PC-3 (cell line): ENCODE measurements at places on chromosomes 11 and 22. TPM values are rescaled to one million over a fixed set of nuclear protein-coding genes. Genes with fewer than 3 reads are reported as not detected.

- DNase-seq = peak; percentile 52
These were observed 19.8 kb upstream of the FJX1 start for GRCh38 chr11:35598254-35599125.

DNA sequence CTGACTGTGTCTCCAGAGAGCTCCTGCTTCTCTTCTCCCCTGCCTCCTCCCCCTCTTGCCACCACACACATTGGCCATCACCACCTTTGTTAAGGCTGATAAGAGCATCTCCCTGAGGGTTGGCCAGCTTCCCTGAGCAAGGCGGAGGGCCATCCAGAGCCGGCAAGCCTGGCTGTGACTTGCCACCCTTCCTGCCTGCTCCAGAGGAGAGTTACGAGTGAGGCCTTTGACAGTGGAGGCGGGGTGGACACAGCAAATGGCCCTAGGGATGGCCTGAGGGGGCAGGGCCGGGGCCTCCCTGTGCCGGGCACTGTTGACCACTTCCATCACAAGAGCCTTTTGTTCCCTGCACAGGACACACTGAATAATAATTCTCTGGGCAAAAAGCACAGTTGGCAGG lies 5.4 kb downstream of the FREY1 start:
- DNase-seq = no peak

DNA sequence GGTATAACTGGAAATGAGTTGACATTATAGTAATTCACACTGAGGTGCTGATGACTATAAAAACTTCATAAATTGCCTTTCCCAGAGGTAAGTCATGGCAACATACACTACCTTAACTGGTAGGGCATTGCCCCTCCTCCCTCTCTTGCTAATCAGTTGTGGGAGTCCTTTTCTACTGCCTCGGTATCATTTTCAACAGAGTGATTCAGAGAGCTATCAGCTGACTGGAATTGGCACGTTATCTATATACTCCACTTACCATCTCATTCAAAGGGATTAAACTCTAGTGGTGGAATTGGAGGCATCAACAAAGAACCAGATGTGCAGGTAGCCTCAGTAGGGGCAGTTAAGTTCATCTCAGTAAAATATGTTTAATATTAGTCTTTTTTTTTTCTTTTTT lies 8.0 kb upstream of the NUP160 start:
- DNase-seq = no peak

- no peak for DNase-seq
These were observed 6.4 kb downstream of the DGKZ start for GRCh38 chr11:46353698-46354097.

- DNase-seq = no peak
These were observed 3.6 kb downstream of the TRABD start for GRCh38 chr22:50189184-50189848.

DNA sequence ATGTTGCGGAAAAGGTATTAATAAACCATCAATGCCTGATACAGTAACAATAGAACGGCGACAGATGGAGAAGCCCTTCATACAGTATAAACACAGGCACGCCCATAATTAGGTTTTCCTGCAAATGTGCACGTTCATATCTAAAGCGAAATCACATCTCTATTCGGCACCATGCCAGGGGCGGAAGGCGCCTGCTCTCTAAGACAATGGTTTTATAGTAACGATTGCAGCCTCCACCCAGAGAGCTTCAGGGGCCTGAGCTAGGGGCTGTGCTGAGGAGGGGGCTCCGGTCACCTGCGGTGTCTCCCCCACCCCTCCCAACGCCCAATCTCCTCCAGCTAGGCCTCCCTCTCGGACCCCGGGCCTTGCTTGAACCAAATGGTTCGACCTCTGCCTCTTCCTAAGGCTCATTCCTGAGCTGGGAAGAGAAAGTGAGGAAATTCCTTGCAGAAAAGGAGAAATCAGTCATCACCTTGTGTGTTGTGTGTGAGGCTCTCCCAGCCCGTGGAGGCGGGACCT lies 9.6 kb downstream of the KRTAP5-5 start:
- no peak for DNase-seq

GRCh38 chr22:17891481-17892167 lies 117.4 kb upstream of the BID start:
- no peak for DNase-seq

DNA sequence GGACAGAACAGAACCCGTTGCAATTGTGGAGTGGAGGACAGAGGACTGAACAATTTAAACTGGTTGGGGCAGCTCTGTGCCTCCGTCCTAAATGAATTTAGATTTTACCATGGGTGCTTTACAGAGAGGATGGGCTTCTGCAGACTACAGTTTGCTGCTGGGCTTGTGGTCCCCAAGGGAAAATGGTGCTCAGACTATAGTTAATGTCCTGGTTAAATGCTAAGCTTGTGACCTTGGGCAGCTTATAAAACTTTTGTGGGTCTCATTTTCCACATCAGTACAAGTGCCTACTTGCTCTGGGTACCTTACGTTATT lies 355.2 kb upstream of the NARS2 start:
- no peak for DNase-seq

GRCh38 chr22:21623648-21623970 lies 6.2 kb downstream of the YDJC start:
- DNase-seq = no peak

- DNase-seq = no peak
These were observed 2.8 kb upstream of the CD3E start for GRCh38 chr11:118301600-118302195.

GRCh38 chr22:21605887-21606564 lies 23.8 kb downstream of the YDJC start:
- no peak for DNase-seq

DNA sequence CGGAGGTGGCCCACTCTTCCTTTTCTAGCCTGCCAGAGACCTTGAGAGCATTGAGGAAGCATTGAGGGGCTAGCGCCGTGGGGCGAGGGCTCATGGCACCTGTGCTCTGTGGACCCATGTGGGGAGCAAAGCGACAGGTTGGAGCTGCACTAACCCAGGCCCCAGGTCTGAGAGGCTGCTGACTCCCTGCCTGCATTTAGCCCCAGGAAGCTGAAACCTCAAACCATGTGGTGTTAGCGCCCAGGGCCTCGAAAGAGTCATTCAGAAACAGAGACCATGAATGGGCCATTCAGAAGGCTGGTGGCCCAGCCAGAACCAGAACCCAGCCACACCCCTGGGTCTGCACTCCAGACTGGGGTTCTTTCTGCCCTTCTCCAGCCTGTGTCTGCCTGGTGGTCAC lies 88.6 kb downstream of the BCR start:
- DNase-seq = no peak

- DNase-seq = no peak
These were observed 10.8 kb upstream of the TPP1 start for GRCh38 chr11:6629892-6630631.

- DNase-seq = no peak
These were observed 1017.9 kb downstream of the TBC1D22A start for GRCh38 chr22:47780281-47780875.

DNA sequence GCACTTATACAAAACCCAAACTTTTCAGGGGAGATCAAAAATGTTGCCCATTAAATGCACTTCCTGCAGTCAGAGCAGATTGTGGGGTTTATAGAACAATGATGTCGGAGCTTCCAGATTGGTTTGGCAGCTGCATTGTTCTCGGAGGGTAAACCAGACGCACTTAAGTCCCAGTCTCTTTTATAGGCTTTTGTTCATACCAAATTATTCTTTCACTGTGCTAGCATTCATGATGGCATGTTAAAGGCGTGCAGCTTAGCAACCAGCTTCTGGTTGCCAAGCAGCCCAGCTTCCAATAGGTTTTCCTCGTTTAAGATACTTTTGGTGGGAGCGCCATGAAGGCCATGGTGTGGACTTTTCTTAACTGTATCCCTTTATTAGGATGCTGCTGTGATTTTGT lies 40.9 kb downstream of the ZC3H12C start:
- DNase-seq = no peak

DNA sequence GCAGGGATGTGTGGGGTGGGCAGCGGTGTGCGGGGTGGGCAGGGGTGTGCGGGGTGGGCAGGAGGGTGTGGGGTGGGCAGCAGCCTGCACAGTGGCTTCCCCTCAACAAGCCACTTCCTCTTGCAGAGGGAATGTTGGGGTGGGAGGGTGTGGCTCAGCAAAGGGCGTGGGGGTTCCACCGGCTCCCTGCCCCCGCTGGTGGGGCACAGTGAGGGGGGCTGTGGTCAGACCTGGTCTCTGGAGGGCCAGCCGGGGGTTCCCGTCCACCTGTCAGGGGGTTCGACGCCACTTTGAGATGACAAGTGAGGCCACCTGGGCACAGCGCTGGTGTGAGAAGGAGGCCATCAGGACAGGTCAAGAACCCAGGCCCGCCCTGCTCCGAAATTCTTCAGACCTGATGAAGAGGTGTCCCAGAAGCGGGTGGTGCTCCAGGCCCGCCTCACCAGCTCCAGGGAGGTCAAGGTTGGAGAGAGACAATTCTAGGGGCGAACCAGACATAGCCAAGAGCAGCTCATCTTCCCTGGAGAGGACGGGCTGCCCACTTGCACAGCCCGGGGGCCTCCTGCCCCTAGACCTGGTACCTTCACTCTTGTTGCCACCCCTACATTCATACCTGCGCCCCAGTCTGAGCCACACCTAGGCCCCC lies 1.3 kb downstream of the C11orf21 start:
- DNase-seq = no peak

- DNase-seq = no peak
These were observed 45.3 kb downstream of the ZBTB44 start for GRCh38 chr11:130269326-130269943.

GRCh38 chr22:28283068-28283654 lies 364.1 kb upstream of the PITPNB start:
- DNase-seq = no peak

GRCh38 chr11:2555891-2556290 lies 111.1 kb downstream of the KCNQ1 start:
- no peak for DNase-seq

- peak; percentile 72 for DNase-seq
These were observed 47.1 kb downstream of the ADM start for GRCh38 chr11:10351765-10352641.

GRCh38 chr11:134131628-134132244 lies 62.9 kb downstream of the JAM3 start:
- DNase-seq = no peak

- no peak for DNase-seq
These were observed 25.8 kb upstream of the KCNQ1OT1 start for GRCh38 chr11:2725368-2726300.

Gene PIK3C2A
- total RNA-seq = 30.1 and 35.0 TPM in 2 replicates

Gene OR8A1
- total RNA-seq = 0.04 TPM in 1 of 2 replicates, not detected in the other

Gene TMEM135
- 14.0 and 20.2 TPM in 2 replicates for total RNA-seq

Gene SEPTIN3
- 1.2 and 3.6 TPM in 2 replicates for total RNA-seq

Gene LUZP2
- 0.11 and 0.46 TPM in 2 replicates for total RNA-seq

Gene CEP126
- total RNA-seq = 1.0 and 2.5 TPM in 2 replicates

Gene GPR83
- total RNA-seq = not detected in 2 replicates

Gene CALCB
- not detected in 2 replicates for total RNA-seq

Gene NCAPH2
- 75.4 and 92.1 TPM in 2 replicates for total RNA-seq

Gene NAT10
- total RNA-seq = 48.7 and 55.9 TPM in 2 replicates
